Neural crest cell (in vitro differentiated cells): ENCODE measurements at places on chromosomes 1 and 21. TPM values are rescaled to one million over a fixed set of nuclear protein-coding genes. Genes with fewer than 3 reads are reported as not detected.

GRCh38 chr1:22104094-22104493 is 38.8 kb downstream of the WNT4 start:
- DNase-seq: no peak

GRCh38 chr1:8197493-8198282 is 120.2 kb upstream of the SLC45A1 start:
- DNase-seq: no peak

DNA sequence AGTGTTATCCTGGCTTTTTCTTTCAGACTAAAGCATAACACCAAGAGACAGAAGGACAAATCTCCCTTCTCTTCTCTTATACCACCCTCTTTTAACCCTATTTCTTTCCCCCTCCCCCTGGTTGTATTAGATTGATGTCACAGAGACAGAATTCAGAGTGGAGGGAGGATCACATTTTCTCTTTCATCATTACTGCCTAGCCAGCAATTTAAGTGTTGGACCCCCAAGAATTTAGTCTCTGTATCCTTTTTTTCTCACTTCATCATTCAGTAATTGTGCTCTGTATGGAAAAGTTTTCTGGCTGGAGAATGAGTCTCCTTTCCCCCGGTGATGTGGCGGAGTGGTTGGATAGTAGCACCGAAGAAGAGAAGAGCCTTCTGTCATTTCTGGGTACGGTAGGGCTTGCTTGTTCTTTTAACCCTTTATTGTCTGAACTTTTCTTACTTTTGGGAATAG is 124.8 kb downstream of the CLEC20A start:
- DNase-seq: no peak

GRCh38 chr1:147072482-147073432 is 99.5 kb downstream of the PRKAB2 start:
- no peak for DNase-seq

Gene PCSK9
- total RNA-seq: 23.7 and 24.1 TPM in 2 replicates

DNA sequence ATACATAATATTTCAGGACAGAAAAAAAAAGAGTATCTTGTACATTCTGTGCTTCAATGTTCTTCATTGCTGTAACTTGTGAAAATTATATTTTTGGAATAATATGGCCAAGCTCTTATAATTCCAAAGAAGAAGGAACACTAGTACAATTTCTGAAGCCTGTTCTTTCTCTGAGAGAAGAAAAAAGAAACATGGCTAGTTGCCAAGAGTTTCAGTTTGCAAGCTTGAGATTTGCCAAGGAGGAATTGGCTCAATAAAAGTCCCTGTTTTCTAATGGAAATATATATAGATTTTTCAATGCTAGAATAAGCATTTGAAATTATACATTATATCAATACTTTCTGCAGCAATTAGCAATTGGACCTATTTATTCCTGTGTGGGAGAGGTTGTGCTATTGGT is 285.2 kb upstream of the NEGR1 start:
- no peak for DNase-seq
